Stimulated activated CD8-positive, alpha-beta memory T cell treated with anti-CD3 and anti-CD28 coated beads, Interleukin-4, amount 100 ng/mL, for 1 hour (primary cell): ENCODE measurements at places on chromosomes 16 and 17.

- DNase-seq = no peak
Observed at GRCh38 chr17:80759377-80759673, 214.7 kb downstream of the RPTOR start.

DNA sequence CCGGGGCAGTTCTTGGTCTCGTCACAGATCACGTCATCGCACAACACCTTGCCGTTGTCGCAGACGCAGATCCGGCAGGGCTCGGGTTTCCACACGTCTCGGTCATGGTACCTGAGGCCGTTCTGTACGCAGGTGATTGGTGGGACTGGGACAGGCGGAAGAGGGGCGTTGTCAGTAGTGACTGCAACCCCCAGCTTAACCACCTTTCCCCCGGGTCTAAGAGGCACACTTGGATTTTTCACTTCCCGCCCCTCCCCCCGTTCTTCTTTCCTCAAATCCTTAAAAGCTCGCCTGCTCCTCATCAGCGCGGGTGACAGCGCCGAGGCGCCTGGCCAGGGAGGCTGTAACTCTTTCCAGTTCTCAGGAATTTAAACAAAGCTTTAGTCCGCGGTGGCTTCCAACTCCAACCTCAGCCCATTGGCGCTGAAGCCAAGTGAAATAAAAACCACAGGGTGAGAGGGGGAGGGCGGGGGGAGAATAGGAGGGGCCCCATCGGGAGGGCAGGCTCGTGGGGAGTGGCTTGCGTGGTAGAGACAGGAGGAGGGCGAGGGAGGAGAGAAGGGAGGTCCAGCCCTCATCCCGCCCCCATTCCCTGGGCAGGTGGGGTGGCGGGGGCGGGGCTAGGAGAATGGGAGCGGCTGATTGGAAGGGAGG is 1.5 kb downstream of the COL1A1 start:
- peak; percentile 35 for DNase-seq

DNA sequence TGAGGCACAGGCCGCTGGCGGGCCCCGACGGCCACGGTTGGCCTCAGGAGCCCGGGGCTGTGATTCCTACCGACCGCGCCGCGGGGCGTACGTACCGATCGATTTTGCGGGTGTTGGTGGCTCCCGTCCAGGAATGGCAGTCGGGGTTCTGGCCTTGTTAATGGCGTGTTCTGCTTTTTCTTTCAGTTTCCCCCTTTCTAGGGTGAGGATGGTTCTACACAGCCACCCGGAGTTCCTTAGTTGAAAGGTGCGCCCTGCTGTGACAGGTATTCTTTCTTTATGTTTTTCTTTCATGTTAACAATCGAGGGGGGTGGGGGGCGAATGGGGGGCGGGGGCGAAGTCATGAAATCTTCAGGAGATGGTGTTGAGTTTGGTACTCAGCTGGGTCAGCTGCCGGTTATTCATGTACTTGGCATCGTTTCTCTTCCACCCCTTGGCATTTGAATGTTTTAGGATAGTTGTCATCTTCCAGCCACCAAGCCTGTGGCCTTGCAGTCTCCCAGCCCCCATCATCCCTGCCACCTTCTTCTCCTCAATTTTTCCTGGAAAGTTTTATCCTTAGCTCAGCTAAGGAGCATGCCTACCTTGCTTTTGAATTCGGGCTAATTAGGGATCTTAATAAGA is 802 bp downstream of the CYLD start:
- no peak for DNase-seq

GRCh38 chr17:82358465-82359350 is at the start of gene TEX19:
Gene TEX19, plus strand, starts transcription at chr17:82359247. Its CDS starts 2,904 bp downstream, at chr17:82362151.
- no peak for DNase-seq

GRCh38 chr17:4600563-4600962 is 16.2 kb downstream of the SMTNL2 start:
- DNase-seq = no peak

- DNase-seq = no peak
Observed at GRCh38 chr17:883586-883962, 96.0 kb downstream of the NXN start.

DNA sequence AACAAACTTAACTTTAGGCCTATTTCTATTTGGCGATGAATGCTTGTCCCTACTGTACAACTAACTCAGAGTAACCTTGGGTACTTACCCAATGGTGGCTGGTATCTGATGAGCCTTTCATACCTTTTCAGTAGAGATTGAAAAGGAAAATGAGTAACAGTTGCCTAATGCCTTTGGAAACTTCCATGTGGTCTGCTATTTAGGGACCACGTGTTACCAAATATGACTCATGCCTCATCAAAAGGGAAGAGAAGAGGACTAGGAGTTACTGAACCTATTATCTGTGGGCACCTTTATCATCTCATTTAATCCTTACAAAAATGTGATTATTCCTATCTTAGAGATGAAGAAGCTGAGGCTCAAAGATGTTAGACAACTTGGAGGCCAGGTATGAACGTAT is 8.1 kb downstream of the MYOCD start:
- no peak for DNase-seq

DNA sequence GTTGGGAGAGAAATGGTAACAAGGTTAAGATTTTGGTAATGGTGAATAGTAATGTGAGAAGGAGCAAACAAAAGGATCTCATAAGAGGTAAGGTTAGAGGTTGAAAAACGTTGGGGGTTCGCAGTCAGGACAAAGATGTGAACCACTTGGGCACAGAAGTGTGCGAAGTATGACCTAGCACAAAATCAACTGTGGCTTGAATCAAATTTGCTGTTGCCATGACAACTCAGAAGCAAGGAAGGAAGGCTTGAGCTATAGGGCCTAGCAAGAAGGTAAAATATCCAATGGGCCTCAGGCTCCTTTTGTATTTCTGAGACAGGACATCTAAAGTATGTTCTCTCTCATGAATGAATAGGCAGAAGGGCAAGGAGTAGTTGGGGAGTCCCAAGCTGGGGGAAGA is 24.5 kb upstream of the TEKT1 start:
- DNase-seq = no peak

GRCh38 chr16:87653234-87653633 is 50.9 kb downstream of the JPH3 start:
- DNase-seq = no peak

- DNase-seq = no peak
Observed at GRCh38 chr16:8795091-8795490, 2.3 kb downstream of the TMEM186 start.
